ENCODE measurements at places on chromosomes 2 and 18. TPM values are rescaled to one million over a fixed set of nuclear protein-coding genes. Genes with fewer than 3 reads are reported as not detected.

KLF7 gene
- 31.4 TPM for total RNA-seq

MSTN gene
- total RNA-seq, result not detected

CXCR1 gene
- 2.7 TPM for total RNA-seq

PLEKHA3 gene
- 27.7 TPM for total RNA-seq

TUBB8B gene
- total RNA-seq, result not detected

FAM110C gene
- 5.1 TPM for total RNA-seq

REG3G gene
- not detected for total RNA-seq

EMILIN2 gene
- total RNA-seq, result 23.0 TPM

HOXD13 gene
- not detected for total RNA-seq

MAP3K19 gene
- not detected for total RNA-seq

CDCA7 gene
- total RNA-seq, result 65.2 TPM

TMSB10 gene
- 5,768 TPM for total RNA-seq

CHRNG gene
- total RNA-seq, result not detected

VAMP8 gene
- total RNA-seq, result 132 TPM

CNTNAP5 gene
- total RNA-seq, result not detected

CCDC121 gene
- total RNA-seq, result 0.78 TPM

FAM161A gene
- 2.5 TPM for total RNA-seq

FOXD4L1 gene
- total RNA-seq, result 0.18 TPM

CXCR2 gene
- 0.15 TPM for total RNA-seq

PARD6G gene
- 0.33 TPM for total RNA-seq
